ENCODE measurements at places on chromosomes 1 and 21.

- peak; percentile 14 for DNase-seq
Observed at GRCh38 chr1:41891199-41891896, 27.4 kb downstream of the HIVEP3 start.

DNA sequence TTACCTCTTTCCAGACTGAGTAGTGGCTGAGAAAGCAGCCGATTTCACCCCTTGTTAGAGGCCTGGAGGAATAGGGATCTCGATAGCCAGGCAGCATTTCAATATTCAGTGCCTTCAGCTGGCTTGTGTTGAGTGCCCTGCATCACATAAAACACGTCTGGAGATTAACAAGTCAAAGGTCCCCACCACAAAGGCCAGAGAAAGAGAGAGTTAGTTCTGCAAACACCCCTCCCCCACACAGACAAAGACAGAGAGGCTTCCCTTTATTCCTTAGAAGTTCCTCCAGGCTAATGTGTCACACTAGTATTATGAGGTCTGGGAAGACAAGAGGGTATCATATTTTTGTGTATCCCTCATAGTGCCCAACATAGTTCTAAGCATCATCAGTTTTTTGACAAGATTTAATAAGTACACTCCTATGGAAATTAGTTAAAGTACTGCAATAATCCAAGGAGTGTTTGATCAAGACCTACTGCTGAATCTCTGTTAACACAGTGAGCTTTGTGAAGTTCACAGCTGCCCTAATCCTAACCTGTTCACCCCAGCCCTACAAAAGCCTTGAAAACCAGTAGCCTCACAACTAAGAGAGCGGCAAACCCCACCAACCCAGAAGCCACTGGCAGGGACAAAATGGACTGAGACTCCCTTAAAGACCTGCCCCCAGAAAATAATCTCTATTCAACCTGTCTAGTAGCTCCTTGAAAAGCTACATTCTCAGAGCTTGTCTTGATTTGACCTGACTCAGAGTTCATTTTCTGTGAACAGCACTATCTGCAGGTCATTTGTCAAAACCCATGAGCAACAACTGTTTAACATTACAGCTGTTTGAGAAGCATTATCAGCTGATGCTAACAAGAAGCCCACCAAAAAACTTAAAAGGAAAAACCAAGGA lies 91.9 kb downstream of the COLGALT2 start:
- no peak for DNase-seq

GRCh38 chr1:203269654-203270020 lies 35.7 kb upstream of the BTG2 start:
- no peak for DNase-seq

DNA sequence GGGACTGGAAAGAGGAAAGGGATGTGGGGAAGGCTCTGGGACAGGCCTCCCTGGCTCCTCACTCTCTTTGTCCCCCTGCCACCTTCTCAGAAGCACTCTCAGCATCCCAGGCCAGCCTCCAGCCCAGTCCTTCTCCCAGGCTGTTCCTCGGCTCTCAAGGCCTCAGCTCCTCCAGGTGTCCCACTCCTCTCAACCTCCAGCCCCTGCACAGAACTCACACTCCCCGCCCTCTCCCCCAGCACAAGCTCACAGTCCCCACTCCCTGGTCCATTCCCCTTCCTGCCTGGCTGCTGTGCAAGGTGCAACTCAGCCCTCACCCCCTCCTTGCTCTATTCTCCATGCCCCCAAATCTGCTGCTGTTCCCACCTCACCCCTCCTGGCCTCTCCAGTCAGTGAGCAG lies 185.0 kb downstream of the HIVEP3 start:
- DNase-seq, result no peak

GRCh38 chr1:242828199-242828598 lies 303.7 kb upstream of the PLD5 start:
- DNase-seq, result peak; percentile 7
